ENCODE measurements at places on chromosomes 6 and 20.

DNA sequence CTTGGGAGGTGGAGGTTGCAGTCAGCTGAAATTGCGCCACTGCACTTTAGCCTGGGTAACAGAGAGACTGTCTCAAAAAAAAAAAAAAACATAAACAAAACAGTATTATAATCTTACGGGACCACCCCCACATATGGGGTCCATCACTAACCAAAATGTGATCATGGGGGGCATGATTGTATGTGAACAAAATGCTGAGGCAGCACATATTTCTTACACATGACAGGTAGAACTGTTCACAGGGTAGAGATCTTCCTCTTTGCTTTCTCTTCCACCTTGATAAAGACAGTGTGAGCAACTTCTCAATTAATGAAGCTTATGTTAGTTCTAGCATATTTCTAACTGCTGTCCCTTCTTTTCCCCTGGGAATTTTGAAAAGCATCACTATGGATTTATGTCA, 24.7 kb downstream of the NFATC2 start:
- no peak for DNase-seq

DNA sequence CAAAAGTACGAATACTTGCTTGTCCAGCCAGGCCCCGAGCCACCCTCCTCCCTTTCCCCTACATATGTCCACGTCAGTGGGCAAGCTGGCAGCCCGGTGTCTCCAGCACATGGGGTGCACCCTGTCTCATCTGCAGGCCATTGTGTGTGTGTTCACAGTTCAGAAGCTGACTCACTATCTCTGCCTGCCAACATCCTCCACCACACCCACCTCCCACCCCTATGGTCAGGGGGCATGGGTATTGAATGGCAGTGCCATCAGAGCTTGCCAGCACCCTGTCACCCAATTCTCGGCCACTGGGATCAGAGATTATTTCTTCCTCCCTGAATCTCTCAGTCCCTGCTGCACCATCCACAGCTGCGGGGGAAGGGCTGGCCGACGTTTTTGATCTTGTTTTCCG, 195.7 kb downstream of the FARS2 start:
- DNase-seq = no peak

GRCh38 chr6:44257025-44257752, at the start of gene SLC35B2:
Gene SLC35B2 (minus strand): TSS chr6:44257528. CDS start chr6:44257410, 118 bp downstream.
- no peak for DNase-seq

DNA sequence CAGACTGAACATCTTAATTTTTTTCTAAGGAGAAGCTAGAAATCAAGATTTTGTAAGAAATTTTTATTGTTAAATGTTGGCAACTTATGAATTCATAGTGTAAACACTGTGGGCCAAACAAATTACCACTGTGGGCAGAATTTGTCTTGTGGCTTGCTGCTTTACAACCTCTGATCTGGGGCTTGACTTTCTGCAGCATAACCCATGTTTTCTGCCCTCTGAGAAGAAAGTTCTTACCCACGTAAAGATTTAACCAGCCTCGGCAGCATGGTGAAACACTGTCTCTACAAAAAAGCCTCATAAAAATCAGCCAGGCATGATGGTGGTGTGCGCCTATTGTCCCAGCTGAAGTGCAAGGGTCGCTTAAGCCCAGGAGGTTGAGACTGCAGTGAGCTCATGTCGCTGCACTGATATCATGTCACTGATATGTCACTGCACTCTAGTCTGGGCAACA, 12.9 kb downstream of the ITCH start:
- no peak for DNase-seq

- DNase-seq = no peak
Measured at GRCh38 chr20:35006009-35006408, 50.3 kb downstream of the MYH7B start.

DNA sequence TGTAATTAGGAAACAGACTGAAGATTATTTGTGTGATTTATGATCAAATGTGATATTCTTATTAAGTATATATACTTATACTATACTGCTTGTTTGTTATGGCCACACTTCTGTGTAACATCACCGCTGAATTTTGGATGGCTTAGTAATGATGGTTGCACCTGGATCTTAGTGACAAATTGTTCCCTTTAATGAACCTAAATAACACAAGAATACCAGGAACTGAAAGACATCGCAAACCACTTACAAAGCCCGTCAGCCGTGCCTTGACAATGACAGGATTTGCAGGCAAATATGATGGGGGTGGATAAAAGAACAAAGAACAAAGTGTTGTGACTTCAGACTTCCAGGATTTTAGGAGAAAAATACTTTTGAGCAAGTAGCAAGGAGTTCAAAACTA, 67.1 kb downstream of the LAMP5 start:
- no peak for DNase-seq

DNA sequence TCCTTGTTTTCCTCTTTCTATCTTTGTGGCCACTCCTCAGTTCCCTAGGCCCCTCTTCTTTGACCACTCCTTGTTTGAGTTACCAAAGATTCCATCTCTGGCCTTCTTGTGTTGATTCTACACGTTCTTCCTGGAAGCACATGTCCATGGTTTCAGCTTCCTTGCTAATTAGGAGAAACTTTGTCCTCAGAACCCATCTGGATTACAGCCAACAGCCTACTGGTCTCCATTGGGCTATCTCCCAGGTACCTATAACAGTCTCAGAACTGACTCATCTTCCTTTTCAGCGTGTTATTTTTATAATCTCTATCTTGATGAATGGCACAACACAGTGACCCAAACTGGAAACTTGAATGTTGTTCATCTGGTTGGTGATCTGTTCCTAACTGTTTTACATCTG, 17.5 kb downstream of the PTPRA start:
- no peak for DNase-seq

GRCh38 chr6:125528621-125529041, 220.8 kb upstream of the HEY2 start:
- DNase-seq = no peak

DNA sequence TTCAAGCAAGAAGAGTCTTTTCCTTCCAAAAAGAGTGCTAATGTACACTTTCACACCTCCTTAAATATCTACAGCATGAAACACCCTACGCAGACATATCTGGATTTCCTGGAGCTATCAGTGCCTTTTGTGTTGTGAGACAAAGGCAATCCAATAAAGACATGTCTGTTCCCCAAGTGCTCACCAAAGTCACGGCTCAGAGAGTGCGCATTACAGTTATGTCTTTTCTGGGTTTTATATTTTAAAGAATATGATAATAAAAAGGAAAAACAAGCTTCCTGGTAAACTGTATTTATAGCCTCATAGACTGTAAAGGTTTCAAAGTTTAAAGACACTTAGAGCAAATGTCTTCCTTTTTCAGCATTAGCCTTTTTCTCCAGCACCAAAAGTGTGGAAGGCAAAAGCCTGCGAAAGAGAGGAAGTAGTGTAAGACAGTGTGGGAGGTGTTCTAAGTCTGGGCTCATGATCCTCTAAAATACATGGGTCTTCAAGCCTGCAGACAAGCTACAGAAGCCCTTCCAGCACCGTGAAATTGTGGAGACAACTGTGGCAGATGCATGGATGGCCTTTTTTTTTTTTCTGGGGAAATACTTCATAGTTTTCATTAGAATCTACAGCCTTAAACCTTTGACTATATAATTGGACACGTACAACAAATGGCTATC, 135.0 kb upstream of the SLC35B3 start:
- no peak for DNase-seq

DNA sequence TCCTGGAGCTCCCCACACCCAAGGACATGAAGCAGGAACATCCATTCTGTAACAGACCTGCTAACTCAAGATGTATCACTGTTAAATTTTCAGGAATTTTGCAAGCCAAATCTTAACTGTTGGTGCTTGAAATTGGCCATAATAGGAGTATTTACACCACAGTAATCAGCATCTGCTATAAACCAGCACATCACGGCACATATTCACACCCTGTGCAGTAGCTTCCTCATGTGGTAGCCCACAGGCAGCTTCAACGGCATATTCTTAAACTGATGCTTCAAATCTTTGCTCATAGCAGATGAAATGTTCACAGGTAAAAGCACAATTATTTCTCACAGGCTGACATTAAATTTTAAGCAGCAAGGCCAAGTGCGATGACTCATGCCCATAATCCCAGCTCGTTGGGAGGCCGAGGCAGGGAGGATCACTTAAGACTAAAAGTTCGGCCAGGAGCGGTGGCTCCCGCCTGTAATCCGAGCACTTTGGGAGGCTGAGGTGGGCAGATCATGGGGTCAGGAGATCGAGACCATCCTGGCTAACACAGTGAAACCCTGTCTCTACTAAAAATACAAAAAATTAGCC, 43.5 kb upstream of the LYRM2 start:
- DNase-seq = no peak

- no peak for DNase-seq
Measured at GRCh38 chr6:12748411-12748810, 31.8 kb downstream of the PHACTR1 start.

DNA sequence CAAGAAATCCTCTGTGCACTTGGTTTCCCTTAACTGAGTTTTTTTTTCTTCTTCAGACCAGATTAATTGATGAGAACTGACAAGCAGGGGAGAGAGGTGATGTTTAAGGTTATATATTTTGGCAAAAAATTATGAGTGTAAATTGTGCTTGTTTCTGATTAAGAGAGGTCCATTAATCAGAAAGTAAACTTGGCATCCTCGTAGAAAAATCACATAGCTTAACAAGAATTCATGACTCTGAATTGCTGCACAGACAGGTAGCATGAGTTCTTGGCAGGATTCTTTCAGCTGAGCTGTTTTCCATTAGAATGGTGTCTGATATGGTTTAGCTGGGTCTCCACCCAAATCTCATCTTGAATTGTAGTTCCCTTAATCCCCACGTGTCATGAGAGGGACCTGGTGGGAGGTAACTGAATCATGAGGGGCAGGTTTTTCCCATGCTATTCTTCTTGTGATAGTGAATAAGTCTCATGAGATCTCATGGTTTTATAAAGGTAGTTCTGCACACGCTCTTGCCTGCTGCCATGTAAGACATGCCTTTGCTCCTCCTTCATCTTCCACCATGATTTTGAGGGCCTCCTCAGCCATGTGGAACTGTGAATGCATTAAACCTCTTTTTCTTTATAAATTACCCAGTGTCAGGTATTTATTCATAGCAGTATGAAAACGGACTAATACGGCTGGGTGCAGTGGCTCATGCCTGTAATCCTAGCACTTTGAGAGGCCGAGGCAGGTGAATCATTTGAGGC, 34.2 kb upstream of the DDR1 start:
- DNase-seq = no peak

DNA sequence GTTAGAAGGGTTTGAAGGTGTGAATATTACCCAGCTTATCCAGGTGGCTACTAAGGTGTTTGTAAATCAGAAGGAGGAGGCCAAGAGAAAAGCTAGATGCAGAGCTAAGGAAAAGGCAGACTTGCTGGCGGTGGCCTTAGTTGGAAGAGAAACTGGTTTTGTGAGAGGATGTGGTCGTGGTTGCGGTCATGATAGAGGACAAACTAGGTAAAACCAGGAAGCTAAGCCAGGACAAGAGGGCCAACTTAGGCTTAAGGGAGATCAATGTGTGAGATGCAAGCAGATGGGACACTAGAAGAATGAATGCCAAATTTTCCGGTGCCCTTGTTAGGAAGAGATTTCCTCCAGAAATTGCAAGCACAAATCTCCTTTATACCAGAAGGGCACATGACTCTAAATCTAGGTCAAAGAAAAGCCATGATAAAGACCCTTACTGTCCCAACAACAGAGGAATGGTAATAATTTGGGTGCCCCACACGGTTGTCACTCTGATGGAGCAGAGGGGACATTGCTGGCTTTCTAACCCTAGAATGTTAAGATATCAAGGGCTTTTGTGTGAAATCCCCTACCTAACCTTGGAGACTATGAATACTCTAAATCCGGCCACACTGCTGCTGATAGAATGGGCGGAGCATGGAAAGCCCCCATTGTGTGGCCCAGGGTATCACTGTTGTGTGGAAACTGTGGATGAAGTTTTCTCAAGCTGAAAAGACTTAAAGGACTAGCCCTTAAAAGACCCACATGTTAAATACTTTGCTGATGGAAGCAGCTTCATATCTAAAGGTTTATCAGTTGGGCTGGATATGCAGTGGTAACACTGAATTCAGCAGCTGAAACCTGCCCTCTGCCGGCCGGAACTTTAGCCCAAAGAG, 7.8 kb downstream of the IL22RA2 start:
- peak; percentile 4 for DNase-seq

DNA sequence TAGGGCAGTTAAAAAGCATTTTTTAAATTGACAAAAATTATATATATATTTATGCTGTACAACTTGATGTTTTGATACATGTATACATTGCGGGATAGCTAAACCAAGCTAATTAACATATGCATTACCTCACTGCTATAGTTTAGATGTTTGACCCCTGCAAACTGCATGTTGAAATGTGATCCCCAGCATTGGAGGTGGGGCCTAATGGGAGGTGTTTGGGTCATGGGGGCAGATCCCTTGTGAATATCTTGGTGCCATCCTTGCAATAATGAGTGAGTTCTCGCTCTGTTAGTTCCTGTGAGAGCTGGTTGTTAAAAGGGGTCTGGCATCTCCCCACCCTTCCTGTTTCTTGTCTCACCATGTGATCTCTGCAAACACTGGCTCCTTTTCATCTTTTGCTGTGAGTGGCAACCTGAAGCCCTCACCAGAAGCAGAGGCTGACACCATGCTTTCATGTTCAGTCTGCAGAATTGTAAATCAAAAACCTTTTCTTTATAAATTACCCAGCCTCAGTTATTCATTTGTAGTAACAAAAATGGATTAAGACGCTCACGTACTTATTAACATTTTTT, 111.8 kb downstream of the MCHR2 start:
- DNase-seq = no peak

DNA sequence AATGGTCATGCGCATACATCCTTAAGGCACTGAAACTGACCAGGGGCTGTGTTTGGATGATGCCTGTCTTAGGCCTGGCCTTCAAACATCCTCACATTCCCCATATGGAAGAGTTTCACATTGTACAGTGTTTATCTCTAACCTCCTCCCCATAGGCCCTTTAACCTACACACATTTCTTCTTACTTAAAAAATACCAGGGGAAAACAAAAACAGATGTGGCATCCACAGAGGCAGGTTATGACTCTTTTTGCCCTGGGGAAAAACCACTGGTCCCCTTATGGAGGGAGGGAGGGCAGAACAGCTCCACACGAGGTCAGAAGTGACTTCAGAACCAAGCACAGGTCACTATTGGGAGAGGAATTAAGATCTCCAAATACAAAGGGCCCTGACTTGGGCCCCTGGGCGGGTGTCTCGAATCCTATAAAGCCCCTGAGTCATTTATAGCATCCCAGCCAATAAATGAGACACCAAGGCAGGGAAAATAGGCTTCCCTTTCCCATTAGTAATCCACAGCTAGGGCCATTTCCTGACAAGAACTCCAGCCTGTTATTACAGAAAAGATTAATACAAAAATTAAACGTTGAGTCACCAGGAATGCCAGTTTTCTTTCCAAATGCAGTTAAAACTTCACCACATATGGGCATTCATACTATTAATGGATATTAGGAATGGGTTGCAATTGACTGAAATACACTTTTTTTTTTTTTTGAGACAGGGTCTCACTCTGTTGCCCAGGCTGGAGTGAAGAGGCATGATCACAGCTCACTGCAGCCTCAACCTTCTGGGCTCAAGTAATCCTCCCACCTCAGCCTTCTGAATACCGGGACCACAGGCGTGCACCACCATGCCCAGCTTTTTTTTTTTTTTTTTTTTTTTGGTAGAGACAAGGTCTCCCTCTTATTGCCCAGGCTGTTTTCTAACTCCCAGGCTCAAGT, 107.2 kb downstream of the ATP9A start:
- DNase-seq = no peak

GRCh38 chr6:56440551-56440981, 193.2 kb upstream of the COL21A1 start:
- no peak for DNase-seq

- no peak for DNase-seq
Measured at GRCh38 chr6:107221519-107221918, 106.2 kb upstream of the BEND3 start.

Measured in NCI-H1694 (cell line).